ENCODE measurements at places on chromosomes 12 and 14.

DNA sequence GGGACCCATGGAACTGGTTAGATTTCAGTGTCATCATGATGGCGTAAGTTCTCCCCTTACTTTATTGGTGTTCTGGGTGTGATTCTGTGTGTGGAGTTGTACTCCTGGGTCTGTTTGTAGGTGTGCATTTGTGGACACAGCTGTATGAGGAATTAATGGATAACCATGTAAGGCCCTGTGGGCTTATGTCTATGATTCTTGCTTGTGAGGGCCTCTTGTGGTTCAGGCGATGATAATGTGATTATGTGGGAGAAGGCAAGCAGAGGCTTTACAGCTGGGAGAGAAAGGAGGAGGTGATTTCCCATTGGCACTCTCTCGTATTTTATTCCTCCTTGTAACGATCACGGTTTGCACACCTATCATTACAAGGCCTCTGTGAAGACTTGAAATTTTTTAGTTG lies 96.1 kb downstream of the SCN8A start:
- DNase-seq = no peak

GRCh38 chr14:96660123-96660522 lies 137.1 kb upstream of the VRK1 start:
- DNase-seq = no peak

DNA sequence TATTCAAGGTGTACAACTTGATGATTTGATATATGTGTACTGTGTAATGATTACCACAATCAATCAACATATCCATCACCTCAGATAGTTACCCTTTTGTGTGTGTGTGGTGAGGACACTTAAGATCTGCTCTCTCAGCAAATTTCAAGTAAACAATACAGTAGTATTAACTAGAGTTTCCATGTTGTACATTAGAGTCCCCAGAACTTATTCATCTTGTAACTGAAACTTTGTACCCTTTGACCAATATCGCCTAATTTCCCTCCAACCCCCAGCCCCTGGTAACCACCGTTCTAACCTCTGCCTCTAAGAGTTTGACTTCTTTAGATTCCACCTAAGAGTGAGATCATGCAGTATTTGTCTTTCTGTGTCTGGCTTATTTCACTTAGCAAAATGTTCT lies 12.1 kb downstream of the ADCK1 start:
- no peak for DNase-seq

DNA sequence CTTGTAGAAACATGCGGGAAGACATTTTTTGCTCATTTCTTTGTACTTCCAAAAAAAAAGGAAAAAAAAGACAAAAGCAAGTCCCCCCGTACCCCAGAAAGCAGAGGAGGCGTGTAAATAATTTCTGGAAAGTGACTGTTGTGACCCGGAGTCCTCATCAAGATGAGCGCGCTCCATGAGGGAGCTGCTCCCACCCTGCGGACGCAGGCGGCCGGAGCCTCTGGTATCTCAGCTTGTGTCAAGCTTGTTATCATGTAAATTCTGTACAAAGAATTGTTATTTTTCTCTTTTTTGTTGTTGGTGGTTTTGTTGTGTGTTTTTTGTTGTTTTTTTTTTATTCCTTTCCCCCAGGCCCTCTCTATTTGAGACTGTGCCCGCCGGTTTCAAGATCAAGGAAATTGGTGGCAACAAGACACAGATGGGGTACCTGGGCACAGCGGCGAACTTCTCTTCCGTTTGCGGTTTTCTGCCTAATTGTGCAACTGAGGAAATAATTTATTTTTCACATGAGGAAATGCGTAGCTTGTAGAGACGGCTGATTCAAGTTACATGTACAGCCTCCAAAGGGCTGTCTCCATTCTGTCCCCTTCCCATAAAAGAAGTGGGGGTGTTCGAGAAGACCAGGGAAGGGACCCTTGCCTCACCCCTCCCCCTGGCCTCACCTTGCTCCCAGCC lies 27.0 kb downstream of the HPD start:
- DNase-seq = no peak

GRCh38 chr12:49750996-49751393 lies 9.6 kb downstream of the TMBIM6 start:
- no peak for DNase-seq

DNA sequence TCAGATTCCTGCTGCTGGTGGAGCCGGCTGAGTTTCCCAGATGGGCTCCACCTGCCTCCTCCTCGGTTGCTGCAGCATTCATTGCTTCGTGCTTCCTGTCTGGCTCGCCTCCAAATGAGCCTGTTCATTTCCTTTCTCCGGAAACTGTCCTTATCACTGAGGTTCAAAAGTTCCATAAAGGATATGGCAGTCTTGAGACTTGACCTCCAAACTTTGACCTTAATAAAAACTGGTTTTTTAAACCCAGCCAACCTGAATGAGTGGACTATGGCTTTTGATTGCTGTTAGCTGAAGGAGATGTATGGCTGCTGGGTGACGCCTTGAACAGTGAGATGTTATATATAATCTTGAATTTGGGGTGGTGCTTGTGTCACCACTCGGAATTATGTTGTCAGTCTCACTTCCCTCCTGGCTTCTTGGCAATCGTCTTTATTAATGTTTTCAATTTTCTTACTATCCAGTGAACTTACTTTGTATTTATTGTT lies 62.7 kb downstream of the RASSF3 start:
- no peak for DNase-seq

GRCh38 chr14:32940711-32941667 lies 2.3 kb downstream of the NPAS3 start:
- DNase-seq = no peak

GRCh38 chr12:107027636-107028053 lies 40.7 kb upstream of the MTERF2 start:
- DNase-seq = peak; percentile 74

- DNase-seq = no peak
These were observed 25.7 kb downstream of the C14orf132 start for GRCh38 chr14:96064866-96065265.

GRCh38 chr12:79982086-79983062 lies 47.5 kb upstream of the PPP1R12A start:
- no peak for DNase-seq

DNA sequence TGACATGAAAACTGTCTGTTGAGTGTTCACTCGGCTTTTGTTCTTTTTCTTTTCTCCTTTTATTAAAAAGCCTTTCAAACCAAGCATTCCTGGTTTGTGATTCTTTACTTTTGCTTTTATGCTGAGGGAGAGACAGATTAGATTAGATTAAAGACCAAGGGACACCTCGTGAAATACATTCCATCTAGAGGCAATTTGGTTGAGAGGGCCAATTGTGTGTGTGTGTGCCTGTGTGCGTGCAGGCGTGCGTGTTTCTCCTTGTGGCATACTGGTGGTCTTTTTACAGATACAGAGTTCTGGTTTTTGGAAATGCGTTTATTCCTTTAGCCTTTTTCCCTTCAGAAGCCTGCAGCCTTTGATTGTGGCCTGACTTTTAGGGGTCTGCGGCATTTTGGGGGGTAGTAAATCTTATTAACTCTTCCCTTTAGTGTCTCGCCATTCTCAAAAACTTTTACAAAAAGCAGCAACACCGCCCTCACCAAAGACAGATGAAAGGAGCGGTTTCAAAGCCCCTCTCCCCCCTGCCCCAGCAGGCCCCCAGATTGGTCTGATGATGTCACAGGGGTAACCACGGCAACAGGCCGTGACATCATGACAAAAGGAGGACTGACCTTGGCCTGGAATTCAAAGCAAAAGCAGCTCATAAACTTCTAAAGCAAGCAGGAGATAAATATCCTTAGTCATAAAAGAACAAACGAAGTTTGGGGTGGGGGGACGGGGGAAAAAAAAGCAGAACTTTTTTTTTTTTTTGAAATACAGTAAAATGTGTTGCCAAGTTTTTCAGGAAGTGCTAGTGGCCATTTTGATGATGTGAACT lies 84.1 kb upstream of the TBX3 start:
- DNase-seq = no peak

- DNase-seq = no peak
These were observed 14.5 kb downstream of the PLEKHG3 start for GRCh38 chr14:64718762-64719161.

Measured in NCI-H1048 (cell line).